ENCODE measurements at places on chromosomes 3 and 15. TPM values are rescaled to one million over a fixed set of nuclear protein-coding genes. Genes with fewer than 3 reads are reported as not detected.
A peak's percentile ranks its signal among the peaks of the same experiment; 100 is the strongest.

SPATA12 gene
- not detected for total RNA-seq

ZNF621 gene
- total RNA-seq, result 34.6 TPM

CHRM5 gene
- total RNA-seq, result not detected

SNTN gene
- total RNA-seq, result not detected

RFTN1 gene
- total RNA-seq, result 151 TPM

FGF12 gene
- total RNA-seq, result not detected

NLGN1 gene
- total RNA-seq, result not detected

HYAL1 gene
- total RNA-seq, result 0.30 TPM

ERICH6 gene
- total RNA-seq, result not detected

NISCH gene
- total RNA-seq, result 169 TPM

PTX3 gene
- 0.36 TPM for total RNA-seq

DNA sequence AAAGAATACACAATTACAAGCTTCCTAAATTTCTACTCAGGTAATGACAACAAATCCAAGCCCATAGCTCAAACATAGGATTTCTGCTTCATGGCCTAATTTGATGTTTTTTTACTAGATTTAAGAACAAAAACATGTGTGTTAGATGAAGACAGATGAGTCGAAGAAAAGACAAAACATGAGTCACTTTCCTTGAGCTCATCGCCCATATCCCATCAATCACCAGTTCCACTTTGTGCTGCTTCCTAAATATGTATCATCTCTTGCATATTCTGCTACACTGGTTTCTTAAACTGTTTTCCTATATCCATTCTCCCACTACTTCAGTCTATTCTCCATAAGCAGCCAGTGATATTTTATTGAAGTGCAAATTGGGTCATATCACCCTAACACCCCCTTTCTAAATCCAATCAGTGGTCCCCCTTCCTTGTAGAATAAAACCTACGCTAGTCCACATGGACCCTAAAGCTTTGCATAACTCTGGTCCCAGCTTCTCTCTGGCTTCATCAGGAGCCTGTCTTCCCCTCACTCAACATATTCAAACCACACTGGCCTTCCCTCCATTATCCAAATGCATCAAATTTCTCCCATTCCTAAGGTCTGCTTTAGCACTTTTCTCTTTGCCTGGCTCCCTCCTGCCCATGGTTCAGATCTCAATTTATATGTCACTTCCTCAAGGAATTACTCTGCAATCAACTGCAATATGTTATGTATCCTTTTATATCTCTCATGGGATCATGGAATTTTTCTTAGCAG lies 1033.9 kb downstream of the FHIT start:
- no peak for DNase-seq

- no peak for DNase-seq
These were observed 82.8 kb downstream of the RORA start for GRCh38 chr15:61146091-61146930.

DNA sequence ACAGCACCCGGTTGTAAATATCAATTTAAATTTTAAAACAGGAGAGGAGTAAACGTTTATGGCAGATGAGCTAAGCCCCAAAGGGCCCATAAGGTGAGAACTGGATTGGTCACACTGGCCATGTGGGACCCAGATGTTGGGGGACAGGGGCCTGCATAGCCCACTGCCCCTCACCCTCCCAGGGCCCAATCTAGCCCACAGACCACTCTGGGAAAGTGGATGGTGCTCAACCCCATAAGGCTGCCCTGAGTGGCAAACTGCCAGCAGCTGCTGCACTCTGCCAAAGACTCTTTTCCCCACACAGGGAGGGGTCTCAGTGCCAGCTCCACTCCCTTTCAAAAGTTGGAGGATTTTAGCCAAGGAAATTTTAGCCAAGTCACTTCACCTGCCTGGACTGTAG lies 42.5 kb downstream of the CCDC12 start:
- no peak for DNase-seq

GRCh38 chr3:115448851-115449250 lies 174.5 kb upstream of the GAP43 start:
- DNase-seq, result no peak

DNA sequence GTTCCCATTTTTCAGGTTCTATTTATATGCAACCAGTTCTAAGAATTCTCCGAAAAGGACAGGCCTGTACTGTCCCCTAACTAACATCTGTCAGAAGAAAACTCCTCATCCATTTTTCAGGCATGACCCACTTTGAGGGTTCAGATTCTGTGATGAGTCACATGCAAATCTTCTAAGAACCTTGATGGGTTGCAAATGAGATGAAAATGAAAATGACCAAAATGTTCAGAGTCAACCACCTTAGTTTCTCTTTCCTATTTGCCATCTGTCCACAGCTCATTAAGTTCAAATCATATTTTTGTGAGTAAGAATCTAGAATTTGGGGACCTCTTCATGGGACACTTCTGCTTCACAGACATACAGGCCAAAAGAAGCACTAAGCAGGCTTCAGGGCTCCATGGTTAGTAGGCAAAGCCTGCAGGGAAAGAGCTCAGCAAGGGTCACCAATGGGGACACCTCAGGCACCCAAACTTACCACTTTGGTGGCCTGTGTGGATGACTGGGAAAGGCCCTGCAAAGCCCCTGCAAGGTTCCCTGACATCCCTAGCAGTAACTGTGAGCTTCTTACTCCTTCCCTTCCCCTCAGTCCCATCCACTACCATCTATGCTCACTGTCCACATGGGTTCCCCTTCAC lies 122.0 kb downstream of the WDR76 start:
- DNase-seq, result peak; percentile 12

DNA sequence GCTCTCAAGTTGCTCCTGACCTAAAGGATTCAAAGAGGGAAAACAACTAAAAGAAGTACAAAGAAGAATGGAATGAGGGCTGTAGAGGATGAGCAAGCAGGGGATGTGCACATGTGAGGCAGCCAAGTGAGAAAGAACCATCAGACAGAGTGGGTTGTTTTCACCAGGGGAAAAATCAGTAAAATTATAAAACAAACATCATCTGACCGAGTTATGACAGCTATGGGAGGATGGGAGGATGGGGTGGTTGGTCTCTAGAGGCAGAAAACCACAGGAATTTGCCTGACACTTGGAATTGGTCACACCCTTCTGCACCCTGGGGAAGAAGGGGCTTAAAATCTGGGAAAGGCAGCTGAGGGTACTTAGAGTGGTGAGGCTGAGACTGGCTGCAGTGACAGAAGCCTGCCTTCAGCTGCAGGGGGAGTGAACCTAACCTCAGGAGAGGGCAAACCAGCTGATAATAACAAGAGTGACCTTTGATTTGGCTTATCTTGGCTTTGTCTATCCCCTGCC lies 10.1 kb downstream of the ARHGAP31 start:
- no peak for DNase-seq

- DNase-seq, result peak; percentile 8
These were observed 130.4 kb downstream of the PPM1L start for GRCh38 chr3:160886421-160886820.

GRCh38 chr3:111605493-111605892 lies 10.3 kb upstream of the ZBED2 start:
- no peak for DNase-seq

DNA sequence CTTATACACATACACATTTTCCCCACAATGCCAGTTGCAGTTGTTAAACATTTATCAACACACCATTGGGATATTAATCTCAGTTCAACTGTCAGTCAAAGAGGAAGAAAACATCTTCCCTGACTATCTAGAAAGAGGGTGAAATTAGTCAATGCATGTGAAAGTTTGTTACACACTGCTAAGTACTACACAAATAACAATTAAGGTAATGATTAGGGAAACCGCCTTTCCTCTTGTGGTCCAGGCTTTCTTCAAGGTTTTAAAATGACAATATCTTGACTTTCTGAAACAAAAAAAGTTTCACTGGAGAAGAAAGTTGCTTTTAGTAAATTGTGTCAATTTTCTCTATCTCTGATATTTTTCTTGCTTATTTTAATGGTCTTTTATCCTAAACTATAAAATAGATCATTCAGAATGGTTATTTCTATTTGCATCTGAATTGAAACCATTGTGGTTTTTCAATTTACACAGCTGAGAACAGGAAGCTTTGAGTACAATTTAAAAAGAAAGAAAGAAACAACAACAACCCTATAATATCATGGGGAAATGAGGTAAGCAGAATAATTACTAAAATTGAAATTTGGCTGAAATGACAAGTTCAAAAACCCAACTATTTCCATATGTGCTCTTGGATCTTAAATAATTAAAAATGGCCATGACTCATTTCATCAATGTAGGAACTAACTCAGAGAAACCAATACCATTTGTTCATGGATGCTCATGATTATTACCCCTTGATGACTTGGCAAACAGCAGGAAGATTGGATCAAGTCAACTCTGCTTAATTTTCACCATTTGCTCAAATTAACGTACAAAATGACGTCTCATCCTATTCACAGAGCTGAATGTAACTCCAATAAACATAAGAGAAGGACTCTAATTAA lies 31.7 kb downstream of the GPR149 start:
- DNase-seq, result no peak

DNA sequence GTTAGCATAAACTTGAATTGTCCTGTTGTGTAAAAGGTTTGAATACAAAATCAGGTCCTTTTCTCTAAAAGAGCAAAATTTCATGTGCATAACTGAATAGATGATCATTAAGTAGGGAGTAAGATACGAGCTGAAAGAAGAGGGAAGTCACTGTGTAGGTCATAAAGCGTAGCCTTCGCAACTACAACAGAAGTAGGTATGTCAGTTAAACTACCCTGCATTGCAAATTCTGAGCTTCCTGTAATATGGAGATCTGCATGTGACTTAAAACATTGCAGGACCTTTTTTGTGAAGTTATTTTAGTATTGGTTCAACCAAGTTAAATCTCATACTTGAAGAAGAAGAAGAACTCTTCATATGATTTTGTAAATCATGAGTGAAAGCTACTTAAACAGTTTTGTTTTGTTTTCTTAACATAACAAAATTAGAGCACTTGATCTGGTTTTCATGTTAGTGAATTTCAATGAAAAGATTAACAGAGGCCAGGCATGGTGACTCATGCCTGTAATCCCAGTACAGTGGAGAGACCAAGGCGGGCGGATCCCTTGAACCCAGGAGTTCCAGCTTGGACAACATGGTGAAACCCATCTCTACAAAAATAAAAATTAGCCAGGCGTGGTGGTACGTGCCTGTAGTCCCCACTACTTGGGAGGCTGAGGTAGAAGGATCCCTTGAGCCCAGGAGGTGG lies 26.4 kb downstream of the ARMC8 start:
- no peak for DNase-seq

GRCh38 chr3:48459331-48459730 lies 12.8 kb downstream of the ATRIP start:
- no peak for DNase-seq

GRCh38 chr3:174089592-174089991 lies 692.0 kb downstream of the NLGN1 start:
- DNase-seq, result no peak

GRCh38 chr15:59203657-59204056 lies 3.0 kb upstream of the LDHAL6B start:
- DNase-seq, result no peak

DNA sequence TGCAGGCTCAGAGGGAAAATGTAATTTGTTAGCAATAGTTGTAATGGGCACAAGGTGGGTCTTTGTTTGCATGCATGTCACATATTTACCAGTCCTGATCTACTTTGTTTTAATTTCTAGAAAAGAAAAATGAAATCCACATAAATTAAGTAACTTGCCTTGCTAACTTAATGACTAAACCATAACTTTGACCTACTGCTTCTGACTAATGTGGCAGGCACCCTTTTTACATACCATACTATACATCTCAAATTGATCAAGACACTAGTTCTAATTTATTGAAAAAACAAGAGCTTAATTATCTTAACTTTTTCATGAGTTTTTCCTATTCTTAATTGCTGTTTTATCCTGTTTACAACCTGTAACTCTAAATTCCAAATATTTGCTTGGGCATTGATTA lies 93.2 kb downstream of the ATP11B start:
- DNase-seq, result no peak

- DNase-seq, result no peak
These were observed 9.6 kb downstream of the EMC3 start for GRCh38 chr3:9976721-9977709.
